ENCODE measurements at places on chromosomes 12 and 14.

GRCh38 chr14:21241218-21241819, 27.9 kb downstream of the HNRNPC start:
- DNase-seq = no peak

DNA sequence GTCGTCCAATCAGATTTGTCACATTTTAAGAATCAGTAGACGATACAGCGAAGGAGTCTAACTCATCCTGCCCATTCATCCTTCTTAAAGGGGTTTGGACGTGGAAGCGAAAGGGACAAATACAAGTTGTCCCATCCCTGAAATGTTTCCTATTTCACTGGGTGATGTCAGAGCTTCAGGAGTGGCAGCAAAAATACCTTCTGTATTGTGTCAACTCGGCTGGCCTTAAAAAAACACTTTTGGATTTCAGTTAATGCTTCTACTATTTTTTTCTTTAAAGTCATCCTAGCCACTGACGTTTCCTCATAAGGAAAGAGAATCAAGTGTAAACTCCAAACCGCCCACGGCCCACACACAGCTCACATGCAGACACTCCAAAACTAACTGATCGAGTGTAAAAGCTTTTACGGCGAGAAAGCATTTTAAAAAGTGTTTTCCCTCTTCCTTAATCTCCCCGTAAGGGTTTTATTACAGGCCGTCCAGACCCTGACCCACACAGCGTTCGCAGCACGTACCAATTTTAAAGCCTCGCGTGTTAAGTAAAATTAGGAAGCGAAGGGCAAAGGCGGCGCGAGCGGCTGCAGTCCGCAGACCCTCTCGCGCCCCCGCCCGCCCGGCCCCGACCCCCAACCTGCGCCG, 593 bp downstream of the CFL2 start:
- DNase-seq = peak; percentile 40

DNA sequence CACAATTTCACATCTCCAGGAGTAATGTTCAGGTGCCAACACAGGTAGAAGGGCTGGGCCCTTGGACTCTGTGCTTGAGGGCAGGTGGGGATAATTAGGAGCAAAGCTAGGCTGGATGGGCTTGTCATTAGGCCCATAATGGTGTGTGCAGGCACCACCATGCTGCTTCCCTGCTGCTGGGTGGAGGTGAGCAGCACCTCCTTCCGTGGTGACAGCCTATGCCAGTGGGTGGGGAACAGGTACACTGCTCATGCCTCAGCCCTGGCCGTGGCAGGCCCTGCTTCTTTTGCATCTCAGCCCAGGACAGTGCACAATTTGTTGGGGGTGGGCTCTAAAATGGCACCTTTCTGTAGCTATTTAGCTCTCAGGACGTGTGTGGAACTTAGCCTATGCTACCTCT, 955.5 kb downstream of the TMTC2 start:
- DNase-seq = no peak

GRCh38 chr12:77392467-77393088, 327.2 kb upstream of the E2F7 start:
- DNase-seq = no peak

- DNase-seq = no peak
Measured at GRCh38 chr12:112506513-112507166, 87.9 kb downstream of the PTPN11 start.

GRCh38 chr12:60834806-60835205, 1239.0 kb downstream of the SLC16A7 start:
- no peak for DNase-seq

GRCh38 chr14:56952766-56953473, 142.6 kb upstream of the OTX2 start:
- DNase-seq = no peak

GRCh38 chr14:96105926-96106441, 66.8 kb downstream of the C14orf132 start:
- DNase-seq = no peak

- no peak for DNase-seq
Measured at GRCh38 chr14:85175556-85175955, 354.4 kb upstream of the FLRT2 start.

DNA sequence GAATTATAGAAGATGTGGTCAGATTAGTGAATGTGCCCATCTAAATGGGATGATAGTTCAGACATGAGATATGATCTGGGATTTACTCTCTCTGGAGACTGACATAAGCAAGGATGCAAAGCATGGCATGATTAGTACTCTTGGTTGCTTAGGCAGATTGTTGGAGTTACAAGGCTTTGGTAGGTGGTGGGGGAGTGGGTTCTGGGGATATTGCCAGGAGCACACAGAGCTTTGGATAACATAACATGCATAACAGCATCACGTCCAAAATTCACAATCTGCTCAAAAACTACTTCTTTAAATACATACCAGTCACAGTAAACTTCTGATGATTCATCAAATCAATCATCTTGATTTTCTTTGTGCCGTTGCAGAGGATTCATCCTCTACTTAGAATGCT, 287.4 kb downstream of the ACSS3 start:
- no peak for DNase-seq

- DNase-seq = no peak
Measured at GRCh38 chr14:88975043-88975830, 150.8 kb downstream of the TTC8 start.

DNA sequence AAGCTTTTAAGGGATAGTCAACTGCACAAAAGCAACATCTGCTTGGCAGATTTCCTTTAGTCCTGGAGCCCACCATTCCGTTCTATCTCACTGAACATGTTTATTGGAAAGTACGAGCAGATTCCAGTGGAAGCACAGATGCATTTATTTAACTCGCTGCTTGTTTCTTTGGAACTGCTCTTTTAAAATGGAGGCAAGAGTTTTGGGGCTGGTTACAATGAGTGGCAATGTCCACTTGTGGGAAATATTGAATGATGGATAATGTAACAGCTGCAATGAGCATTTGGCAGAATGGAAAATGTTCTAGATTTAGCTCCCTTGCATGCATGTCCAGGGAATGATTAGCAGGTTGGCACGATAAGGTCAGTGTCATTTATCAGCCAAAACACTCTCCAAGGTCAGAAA, 163.0 kb downstream of the ATP23 start:
- DNase-seq = no peak

- DNase-seq = no peak
Measured at GRCh38 chr14:64562436-64562835, 12.7 kb downstream of the PPP1R36 start.

GRCh38 chr14:66403183-66403582, 83.0 kb upstream of the CCDC196 start:
- no peak for DNase-seq

- DNase-seq = no peak
Measured at GRCh38 chr12:124622764-124623163, 55.4 kb upstream of the NCOR2 start.

GRCh38 chr12:74499192-74499591, 38.4 kb upstream of the ATXN7L3B start:
- no peak for DNase-seq

GRCh38 chr12:42589465-42590329, at the start of gene PRICKLE1:
TSS of gene PRICKLE1 (minus strand) at chr12:42589746. CDS start at chr12:42472516, 117,230 bp downstream.
- DNase-seq = no peak

DNA sequence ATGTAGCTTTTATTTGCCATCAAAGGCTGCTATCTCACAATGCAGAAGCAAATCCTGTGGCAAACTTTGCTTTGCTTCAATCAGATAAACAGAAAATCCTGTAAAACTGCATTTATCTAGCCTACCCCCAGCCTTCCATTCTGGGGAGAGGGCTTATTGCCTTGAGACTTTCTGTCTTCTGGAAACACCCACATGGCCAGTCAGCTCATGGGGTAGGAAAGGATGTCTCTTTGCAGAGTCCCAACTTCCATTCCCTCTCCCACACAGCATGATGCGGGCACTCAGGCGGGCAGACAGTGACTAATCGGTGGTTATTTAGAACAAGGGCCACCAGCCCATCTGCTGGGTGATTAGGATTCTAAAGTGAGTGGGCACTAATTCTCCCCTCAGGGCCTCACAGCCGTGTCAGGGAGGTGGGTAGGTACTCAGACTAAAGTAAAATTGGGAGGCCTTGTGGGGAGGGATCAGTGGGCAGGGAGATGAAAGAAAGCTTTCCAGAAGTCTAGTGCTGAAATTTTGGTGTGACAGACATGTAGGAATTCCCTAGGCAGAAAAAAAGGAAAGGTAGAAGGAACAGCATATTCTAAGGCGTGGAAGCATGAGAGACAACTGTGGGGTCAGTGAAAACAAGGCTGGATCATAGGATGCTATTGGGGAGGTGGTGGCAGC, 720.5 kb downstream of the VRK1 start:
- no peak for DNase-seq

- no peak for DNase-seq
Measured at GRCh38 chr14:98965076-98965475, 306.9 kb downstream of the BCL11B start.

Measured in stimulated activated CD4-positive, alpha-beta T cell treated with anti-CD3 and anti-CD28 coated beads, Interleukin-1b, Interleukin-23, amount 100 ng/mL, for 4 hours (primary cell).